RCC 7860 (cell line): ENCODE measurements at places on chromosomes 1 and 21.

DNA sequence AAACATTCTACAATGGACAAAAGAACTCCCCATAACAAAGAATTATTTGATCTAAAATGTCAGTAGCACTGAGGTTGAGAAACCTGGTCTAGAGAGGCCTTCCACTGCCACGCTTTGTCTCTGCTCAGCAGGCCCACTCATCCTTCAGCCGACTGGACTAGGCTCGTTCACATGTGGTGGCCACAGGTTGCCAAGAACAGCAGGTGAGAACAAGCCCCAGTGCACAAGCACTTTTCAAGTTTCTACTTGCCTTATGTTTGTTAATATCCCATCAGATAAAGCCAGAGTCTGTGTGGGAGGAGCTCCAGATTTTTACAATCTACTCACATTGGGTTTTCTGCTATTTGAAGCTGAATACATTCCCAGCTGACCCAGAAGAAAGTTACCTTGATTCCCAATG, 9.1 kb upstream of the EFHD2 start:
- no peak for DNase-seq

DNA sequence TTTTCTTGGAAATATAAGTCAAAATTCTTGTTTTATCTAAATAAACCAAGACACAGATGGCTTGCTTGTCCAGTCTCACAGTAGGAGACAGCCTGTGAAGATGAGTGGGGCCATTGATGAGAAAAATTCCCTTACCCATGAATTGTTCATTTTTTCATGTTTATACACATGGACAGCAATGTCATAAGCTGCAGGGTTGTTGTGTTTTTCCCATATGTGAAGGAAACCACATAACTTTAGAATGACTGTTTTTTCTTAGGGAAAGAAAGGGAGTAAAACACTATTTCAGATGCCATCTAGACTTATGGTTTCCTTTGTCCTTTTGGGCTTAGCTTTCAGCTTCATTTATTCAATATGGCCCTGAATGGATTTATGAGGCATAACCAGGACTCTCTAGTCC, 622.5 kb upstream of the NR5A2 start:
- DNase-seq, result no peak

- DNase-seq, result no peak
These were observed 943.4 kb downstream of the TTLL7 start for GRCh38 chr1:83055391-83056170.

GRCh38 chr1:228284521-228284920, 76.7 kb downstream of the OBSCN start:
- no peak for DNase-seq

DNA sequence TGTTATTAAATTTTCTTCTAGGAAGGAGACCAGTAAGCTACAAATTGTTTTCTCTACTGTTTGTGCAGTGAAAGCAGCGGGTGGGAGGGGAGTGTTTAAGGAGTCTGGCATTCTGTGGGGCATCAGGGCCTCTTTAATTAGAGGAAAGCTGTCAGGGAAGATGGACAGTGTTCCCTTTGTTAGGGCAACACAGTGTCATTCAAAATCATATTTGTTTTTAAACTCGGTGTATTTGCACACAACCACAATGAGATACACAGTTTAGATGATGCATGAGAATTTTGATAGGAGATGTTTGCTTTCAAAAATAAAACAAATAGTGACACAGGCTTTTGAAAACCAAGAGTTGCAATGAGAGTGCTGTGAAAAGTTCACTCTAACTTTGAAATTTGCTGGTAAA, 15.1 kb upstream of the ST6GALNAC3 start:
- no peak for DNase-seq

DNA sequence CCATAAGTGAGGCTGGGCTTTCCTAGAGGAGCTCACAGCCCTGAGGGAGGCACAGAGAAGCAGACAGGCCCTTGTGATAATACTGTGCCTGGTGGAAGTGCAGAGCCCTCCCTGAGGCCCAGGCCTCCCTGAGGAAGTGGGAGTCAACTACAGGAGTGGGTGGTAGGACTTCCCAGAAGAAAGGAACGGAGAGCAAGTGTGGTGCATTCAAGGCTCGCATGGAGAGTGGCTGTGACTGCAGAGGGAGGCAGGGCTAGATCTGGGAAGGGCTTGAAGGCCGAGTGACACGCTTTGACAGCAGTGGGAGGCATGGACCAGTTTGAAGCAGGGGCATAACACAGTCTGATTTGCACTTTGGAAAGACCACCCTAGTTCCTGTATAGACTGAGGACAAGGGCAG, 37.3 kb downstream of the AZIN2 start:
- no peak for DNase-seq
